ENCODE measurements at places on chromosomes 7 and 10. TPM values are rescaled to one million over a fixed set of nuclear protein-coding genes. Genes with fewer than 3 reads are reported as not detected.

CDC14C gene
- 0.17 TPM for total RNA-seq

MNX1 gene
- not detected for total RNA-seq

TLX1 gene
- total RNA-seq: not detected

NPFFR1 gene
- not detected for total RNA-seq

CHAT gene
- not detected for total RNA-seq

ZNF804B gene
- total RNA-seq: not detected

NANOS1 gene
- 1.5 TPM for total RNA-seq

RAPGEF5 gene
- total RNA-seq: 1.3 TPM

OPALIN gene
- not detected for total RNA-seq

TMEM236 gene
- under 0.01 TPM for total RNA-seq

PLCE1 gene
- total RNA-seq: 3.5 TPM

ITPRID1 gene
- total RNA-seq: not detected

LBX1 gene
- total RNA-seq: not detected

TMEM270 gene
- total RNA-seq: not detected

ABCB4 gene
- 4.8 TPM for total RNA-seq

CEP55 gene
- 3.8 TPM for total RNA-seq

PNLIPRP1 gene
- total RNA-seq: not detected

CLDN3 gene
- total RNA-seq: not detected

SLC26A3 gene
- not detected for total RNA-seq

PPP1R9A gene
- total RNA-seq: 1.7 TPM

PIP gene
- total RNA-seq: not detected

NHLRC2 gene
- 8.4 TPM for total RNA-seq

PDE1C gene
- total RNA-seq: 0.50 TPM

LEP gene
- not detected for total RNA-seq

RSPH10B gene
- 0.50 TPM for total RNA-seq

SEM1 gene
- total RNA-seq: 43.5 TPM

IL15RA gene
- total RNA-seq: 13.7 TPM

COL1A2 gene
- total RNA-seq: 9,631 TPM

FAM237B gene
- not detected for total RNA-seq

GBX1 gene
- total RNA-seq: not detected

RHOBTB1 gene
- 16.0 TPM for total RNA-seq

PRKG1 gene
- total RNA-seq: 50.4 TPM

CCDC201 gene
- not detected for total RNA-seq

SORCS1 gene
- not detected for total RNA-seq

ZNF37A gene
- 15.5 TPM for total RNA-seq

ASZ1 gene
- not detected for total RNA-seq

LIPK gene
- total RNA-seq: not detected

KIF20B gene
- total RNA-seq: 3.3 TPM

HTR5A gene
- total RNA-seq: not detected

TUBB8 gene
- not detected for total RNA-seq

INSYN2A gene
- total RNA-seq: 0.73 TPM

ABCB1 gene
- 10.5 TPM for total RNA-seq

SMARCD3 gene
- 47.0 TPM for total RNA-seq

CPA2 gene
- total RNA-seq: not detected

OPN4 gene
- total RNA-seq: not detected

RAB11FIP2 gene
- 20.5 TPM for total RNA-seq

MLXIPL gene
- not detected for total RNA-seq

CALHM3 gene
- not detected for total RNA-seq

LRRTM3 gene
- total RNA-seq: not detected

NXPH1 gene
- not detected for total RNA-seq

TSPAN12 gene
- total RNA-seq: 0.73 TPM

CYP3A4 gene
- total RNA-seq: not detected

CCNJ gene
- 2.8 TPM for total RNA-seq

PTPRZ1 gene
- 1.0 TPM for total RNA-seq

STAG3 gene
- total RNA-seq: 1.6 TPM

Measured in smooth muscle cell of trachea (primary cell).